ENCODE measurements at places on chromosomes 1 and 21.
A peak's percentile ranks its signal among the peaks of the same experiment; 100 is the strongest.

DNA sequence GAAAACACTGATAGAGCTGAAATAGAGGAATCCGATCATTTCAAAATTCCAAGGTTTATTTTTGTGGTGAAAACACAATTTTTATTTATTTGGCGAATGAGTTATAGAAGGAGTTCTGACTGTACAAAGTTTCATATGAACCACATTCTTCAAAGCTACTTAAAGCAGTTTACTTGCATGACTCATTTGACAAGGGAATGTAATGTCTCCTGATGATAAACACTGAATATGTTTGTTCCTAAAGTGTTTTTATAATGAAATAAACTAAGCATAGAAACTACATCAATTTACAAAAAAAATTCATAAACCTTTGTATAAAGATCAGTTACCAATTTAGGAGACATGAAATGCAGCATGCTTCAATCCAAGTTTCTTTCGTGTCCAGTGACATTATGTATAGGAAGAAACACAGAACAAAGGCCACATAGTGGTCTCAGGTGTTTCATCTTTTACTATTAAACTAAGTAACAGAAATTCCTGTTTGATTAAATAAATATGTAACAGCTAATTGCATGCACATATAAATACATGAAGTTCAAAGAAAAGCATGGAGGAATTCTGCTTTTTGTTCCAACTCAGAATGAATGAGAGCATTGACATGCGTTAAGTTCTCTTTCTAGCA, 2.5 kb downstream of the PRKACB start:
- no peak for DNase-seq

DNA sequence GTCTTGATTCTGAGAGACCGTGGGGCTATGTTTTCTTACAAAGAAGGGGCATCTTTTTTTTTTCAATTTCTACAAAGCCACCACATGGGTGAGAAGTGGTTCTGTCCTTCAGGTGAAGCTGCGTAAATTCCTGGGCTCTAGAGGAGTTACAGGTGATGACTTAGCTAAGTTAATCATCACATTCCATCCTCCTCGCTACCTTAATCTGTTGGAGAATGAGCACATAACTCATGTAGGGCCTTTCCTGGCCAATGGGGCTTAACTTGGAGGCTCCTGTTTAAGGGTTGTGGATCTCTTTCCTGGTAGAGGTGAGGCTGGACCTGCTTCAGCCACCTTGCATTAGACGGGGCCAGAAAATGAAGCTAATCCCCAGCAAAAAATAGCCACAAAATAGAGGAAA, 19.9 kb downstream of the REG4 start:
- DNase-seq: no peak

GRCh38 chr1:65231718-65232330, 77.5 kb upstream of the DNAJC6 start:
- DNase-seq: no peak

DNA sequence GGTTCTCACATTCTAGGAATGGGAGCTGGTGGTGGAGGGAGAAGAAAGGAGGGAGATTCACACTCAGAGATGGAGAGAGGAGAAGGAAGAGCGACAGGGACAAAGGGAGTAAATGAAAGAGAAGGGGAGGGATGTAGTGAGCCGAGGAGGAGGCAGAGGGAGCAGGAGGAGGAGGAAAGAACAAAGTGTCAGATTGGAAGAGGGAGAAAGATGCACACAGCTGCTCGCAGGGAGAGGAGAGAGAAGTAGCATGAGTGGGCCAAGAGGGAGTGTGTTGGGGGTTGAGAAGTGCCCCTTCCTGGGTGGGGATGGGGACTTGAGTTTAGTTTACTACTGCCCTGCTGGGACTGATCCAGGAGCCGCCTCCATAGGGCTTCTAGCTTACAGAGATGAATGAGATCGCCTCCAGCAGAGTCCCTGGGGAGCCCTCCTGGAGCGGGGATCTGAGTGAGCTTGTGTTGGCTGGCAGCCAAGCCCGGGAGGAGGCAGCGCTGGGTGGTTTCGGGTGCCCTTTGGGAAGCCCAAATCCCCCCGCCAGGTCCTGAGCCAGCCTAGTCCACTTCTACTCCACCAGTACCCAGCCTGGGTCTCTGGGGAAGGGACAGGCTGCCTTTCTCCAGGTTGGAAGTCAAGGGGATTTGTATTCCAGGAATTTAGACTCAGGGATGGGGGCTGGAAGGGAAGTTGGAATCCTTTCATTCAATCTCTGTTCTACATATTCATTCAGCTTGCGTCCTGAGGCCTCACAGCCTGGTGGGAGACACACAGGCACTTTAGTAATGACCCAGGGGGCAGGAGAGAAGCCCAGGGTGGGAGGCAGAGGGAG, 20.9 kb downstream of the PTPRU start:
- no peak for DNase-seq

GRCh38 chr1:162019006-162019405, 4.7 kb downstream of the OLFML2B start:
- DNase-seq: no peak

DNA sequence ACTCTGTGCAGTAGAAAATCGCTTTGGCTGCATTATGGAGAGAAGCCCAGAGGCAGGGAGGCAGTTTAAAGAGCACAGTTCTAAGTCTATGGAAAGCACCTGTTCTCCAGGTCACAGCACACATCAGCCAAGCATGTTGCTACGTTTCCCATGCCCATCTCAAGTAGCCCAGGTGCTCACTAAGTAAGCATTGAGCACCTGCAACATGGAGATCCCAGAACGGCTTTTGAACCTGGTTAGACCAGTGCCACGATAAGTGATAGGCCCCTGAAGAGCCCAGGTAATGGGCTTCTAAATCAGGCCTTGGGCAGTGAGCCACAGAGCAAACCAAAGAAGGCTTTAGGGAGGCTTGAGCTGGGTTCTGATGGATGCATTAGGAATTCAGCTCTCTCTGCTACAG, 186.2 kb downstream of the C1orf94 start:
- no peak for DNase-seq

GRCh38 chr1:109864930-109865612, 45.6 kb upstream of the CSF1 start:
- DNase-seq: no peak

DNA sequence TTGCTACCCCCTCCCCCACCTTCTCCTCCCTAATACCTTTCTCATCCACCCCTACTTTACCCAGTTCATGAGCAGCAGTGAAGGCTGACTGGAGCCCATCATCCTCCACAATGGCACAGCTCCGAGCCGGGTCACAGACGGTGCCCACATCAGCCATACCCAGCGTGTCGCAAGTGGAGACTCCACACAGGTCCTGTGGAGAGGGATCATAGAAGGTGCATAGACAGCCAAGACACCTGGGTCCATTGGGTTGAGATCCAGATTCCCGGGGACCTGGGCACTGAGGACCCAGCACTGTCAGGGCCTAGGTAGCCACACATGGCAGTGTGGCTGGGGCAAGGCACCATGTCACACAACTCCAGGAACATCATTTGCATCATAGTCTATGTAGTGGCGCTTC, 2.7 kb downstream of the ADAMTS4 start:
- DNase-seq: no peak

- DNase-seq: no peak
Observed at GRCh38 chr1:180969434-180969833, 53.2 kb downstream of the STX6 start.

DNA sequence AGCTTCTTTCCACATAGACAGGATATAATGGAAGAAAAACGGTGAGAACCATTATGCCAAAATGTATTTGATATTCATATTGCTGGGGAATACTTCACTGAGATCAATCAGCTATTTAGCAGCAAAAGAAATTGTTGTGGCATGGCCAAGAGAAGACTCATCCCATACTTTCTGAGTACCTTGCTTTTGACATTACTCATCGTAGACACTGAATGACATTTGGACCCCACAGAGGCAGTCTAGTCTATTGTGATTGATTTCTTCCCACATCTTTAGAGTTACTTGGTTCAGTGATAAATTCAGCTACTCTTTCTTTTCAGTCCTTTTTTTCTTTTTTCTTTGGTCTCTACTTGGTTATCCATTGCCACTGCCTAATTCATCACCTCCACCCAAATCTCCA, 22.1 kb downstream of the ATP1B1 start:
- no peak for DNase-seq

DNA sequence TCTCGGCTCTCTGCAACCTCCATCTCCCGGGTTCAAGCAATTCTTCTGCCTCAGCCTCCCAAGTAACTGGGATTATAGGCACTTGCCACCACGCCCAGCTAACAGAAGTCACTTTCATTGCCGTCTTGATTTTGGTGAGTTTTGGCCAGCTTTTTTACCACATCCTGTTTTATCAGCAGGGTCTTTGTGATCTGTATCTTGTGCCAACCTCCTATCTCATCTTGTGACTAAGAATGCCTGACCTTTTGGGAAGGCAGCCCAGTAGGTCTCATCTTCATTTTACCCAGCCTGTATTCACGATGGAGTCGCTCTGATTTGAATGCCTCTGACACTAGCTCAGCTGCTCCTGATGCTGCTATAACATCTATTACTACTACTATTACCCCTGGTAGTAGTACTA, 46.8 kb upstream of the BARHL2 start:
- no peak for DNase-seq

DNA sequence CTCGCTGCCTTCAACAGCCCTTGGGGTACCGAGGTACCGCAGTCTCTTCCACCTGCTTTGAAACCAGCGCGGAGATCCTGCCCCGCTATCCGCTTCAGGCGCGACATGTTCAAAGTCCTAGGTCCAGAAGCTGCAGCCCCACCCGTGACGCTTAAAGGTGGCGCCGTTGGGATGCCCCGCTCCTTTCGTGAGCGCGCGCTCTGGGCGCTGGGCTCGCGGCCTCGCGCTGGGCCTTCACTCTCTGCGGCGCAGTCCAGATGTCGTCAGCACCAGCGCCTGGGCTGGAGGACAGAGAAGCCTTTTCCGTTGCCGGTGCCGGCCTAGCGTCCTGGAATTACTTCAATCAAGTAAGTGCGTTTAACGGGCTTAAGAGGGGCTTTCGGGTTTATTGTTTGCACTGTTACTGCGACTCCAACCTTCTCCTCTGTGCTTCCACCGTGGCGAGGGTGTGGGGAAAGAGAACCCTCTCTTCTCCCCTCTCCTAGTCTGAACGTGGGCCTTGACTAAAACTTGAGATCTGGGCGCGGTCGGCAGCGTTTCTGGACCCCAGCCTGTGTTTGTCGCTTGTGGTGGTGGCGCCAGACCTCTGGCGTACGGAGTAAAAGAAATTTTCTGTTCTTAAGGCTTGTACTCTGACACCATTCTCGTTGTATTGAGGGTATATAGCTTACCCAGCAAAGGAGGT, at the start of gene LRRC40:
LRRC40 (minus strand) TSS at position 146 of the 685 bp plus-strand sequence; CDS start at position 107, 39 bp downstream.
- peak; percentile 99 for DNase-seq

- DNase-seq: peak; percentile 64
Observed at GRCh38 chr1:33349081-33349759, 28.3 kb upstream of the A3GALT2 start.

DNA sequence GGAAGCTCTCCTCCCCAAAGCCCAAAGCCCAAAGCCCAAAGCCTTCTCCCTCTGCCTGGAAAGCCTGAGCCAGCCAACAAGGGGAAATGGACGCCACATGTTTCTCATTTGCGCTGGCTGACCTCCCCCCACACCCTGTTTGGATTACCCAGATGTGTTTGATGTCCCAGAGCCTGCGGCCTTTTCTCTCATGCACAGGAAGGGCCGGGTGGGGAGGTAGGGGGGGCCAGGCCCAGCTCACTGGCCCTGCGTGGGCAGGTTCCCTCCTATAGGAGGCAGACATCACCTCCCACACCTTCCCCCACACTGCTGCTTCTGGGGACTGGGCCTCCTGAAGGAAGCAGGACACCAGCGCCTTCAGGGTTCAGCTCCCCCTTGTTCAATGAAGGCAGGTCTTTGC, 116.3 kb downstream of the NAV1 start:
- DNase-seq: no peak

DNA sequence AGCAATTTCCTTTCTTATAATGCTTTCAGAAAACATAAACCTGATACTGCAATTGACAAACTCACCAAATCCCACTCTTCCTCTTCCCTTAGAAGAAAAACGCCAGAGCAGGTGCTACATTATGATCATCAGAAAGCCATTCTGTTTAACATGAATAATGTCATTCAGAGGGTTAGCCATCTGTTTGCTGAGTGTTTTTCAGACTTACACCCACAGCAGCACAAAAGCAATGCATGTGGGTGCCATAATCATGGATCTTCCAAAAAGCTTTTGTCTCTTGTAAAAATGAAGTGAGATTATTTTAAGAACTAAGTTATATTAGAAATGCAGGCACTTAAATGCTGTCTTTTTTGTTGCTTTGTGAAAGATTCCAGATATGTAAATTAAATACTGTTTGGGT, 204.6 kb upstream of the TMPRSS15 start:
- DNase-seq: no peak

- DNase-seq: no peak
Observed at GRCh38 chr21:25986928-25987327, 183.6 kb downstream of the APP start.

DNA sequence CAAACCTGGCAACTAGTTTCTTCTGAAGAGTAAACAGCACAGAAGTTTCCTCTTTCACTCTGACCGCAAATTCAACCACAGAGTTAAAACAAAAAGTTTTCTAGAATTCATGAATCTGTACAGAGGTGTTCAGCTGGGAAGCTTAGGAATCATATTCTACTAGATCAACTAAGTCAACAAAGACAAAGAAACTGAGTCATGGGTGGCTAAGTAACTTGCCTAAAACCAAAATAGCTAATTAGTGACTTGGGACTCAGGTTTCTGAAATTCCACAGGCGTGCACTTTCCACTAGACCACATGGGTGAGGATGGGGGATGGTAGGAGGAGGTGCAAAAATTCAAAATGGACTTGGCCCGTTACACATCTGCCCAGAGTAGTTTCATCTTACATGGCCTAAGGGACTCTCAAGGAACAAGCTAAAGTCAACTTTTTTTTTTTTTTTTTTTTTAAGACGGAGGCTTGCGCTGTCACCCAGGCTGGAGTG, 25.8 kb downstream of the PTPN14 start:
- no peak for DNase-seq

DNA sequence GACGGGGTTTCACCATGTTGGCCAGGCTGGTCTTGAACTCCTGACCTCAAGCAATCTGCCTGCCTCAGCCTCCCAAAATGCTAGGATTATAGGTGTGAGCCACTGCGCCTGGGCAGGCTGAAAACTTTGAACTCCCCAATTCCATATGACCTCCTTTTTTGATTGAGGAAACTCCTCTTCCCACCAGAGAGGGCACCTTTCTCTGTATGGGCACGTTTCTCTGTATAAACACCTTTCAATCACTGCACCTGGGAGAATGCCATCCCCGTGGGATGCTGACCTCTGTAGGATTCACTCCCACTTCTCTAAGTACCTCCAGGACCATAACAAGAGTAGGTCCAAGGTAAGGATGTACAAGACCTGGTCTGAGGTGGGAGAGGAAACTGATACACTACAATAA, 9.7 kb upstream of the TEDDM1 start:
- no peak for DNase-seq

DNA sequence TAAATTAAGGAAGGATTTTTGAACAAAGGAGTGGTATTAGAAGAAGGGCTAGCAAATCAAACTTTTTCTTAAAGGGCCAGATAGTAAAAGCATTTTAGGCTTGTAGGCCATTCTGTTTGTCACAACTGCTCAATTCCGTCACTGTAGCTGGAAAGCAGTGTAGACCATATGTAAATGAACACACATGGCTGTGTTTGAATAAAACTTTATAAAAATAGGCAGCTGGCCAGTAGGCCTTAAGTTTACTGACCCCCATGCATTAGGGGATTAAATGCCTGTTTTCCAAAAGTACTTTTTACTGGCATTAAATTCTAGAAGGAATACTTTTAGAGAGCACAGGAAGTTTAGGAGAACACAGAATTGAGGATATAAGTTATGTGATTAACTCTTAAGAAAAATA, 8.9 kb downstream of the IVNS1ABP start:
- DNase-seq: no peak
